GM10248 (cell line): ENCODE measurements at places on chromosomes 6 and 20.

GRCh38 chr6:11427723-11428245, 109.8 kb upstream of the TMEM170B start:
- no peak for DNase-seq

DNA sequence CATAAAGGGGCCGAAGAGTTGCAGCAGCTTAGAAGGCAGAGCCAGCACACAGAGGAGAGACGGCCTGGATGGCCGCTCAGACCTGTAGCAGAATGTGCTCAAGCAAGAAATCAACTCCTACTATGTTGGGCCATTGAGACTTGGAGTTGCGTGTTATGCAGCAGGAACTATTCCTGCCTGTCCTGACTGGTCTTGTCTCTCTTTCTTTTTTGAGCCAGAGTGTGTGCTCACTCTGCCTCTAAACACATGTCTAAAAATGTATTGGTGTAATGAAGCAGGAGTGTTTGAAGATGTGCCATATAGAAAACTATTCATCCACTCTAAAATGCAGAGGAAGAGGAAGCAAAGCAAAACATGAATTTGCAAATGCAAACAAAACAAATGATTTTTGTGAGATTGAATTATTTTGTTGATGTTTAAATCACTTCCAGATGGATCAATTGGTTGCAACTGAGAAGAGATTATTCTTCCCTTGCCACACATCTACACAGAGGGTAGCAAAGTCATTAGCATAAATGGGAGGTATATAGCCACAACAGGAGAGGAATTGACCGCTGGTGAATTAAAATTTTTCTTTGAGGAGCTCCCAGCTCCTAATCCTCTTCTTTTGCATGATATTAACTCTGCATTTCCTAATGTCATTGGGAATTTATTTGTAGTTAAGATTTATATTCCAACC, 20.4 kb upstream of the SYNJ2 start:
- no peak for DNase-seq

- no peak for DNase-seq
Observed at GRCh38 chr6:83948851-83949250, 84.7 kb upstream of the MRAP2 start.

GRCh38 chr6:22800451-22800850, 231.1 kb downstream of the HDGFL1 start:
- DNase-seq = no peak

- DNase-seq = no peak
Observed at GRCh38 chr6:138176652-138177232, 15.0 kb downstream of the ARFGEF3 start.

DNA sequence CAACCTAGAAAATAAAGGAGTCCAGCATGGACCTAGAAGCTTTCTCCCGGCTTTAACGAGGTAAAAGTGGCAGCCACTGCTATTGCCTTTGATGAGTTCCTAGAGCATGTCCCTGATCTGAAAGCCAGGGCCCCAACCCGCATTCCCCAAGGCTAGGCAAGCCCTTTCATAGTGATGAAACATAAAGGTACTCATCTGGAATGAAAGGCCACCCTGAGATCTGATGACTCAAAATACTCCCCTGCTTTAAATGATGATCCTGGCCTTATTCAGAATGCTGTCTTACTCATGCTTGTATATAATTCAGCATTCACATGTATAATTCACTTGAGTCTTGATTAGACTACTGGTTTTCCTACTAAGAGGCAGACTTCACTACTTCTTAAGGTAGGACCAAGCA, 21.3 kb downstream of the TTPAL start:
- no peak for DNase-seq

DNA sequence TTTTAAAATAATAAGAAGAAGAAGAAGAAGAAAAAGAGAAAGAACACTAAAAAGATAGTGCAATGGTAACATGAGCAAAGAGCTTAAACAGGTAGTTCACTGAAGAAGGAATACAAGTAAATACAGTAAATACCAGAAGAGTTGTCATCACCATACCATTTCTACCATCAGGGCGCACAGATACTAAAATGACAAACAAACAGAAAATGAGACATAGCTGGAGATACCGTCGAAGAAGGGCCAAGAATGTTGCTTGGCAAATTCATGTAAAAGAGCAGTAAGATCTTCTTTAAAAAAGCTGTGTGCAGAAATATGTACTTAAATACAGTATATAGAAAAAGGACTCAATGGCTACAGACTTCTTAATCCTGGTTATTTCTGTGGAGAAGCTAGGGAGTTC, 20.7 kb upstream of the TFAP2C start:
- no peak for DNase-seq
